ENCODE measurements at places on chromosomes 6 and 20.

GRCh38 chr6:125107896-125108295 is 45.7 kb upstream of the TPD52L1 start:
- no peak for DNase-seq

GRCh38 chr6:92892626-92893170 is 526.7 kb downstream of the EPHA7 start:
- DNase-seq, result no peak

DNA sequence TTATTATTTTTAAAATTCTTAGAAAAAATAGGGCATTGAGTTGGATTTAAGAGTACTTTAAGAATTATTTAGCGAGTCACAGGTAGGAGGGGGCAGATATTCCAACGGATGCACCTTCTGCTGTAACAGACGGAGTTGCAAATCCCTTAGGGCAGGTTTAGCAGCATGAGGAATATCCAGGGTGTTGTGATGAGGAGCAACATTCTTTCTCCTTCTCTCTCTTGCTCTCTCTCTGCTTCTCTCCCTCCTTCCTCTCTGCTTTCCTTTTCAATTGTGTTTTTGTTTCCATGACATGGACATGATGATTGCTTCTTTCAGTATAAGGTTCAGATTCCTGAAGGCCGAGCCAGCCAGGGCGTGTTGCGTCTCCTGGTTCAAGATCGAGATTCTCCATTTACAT is 28.9 kb downstream of the CDH26 start:
- DNase-seq, result no peak

GRCh38 chr6:19158586-19158985 is 678.6 kb upstream of the ID4 start:
- DNase-seq, result no peak

- no peak for DNase-seq
Observed at GRCh38 chr6:163438298-163438939, 23.9 kb downstream of the QKI start.

DNA sequence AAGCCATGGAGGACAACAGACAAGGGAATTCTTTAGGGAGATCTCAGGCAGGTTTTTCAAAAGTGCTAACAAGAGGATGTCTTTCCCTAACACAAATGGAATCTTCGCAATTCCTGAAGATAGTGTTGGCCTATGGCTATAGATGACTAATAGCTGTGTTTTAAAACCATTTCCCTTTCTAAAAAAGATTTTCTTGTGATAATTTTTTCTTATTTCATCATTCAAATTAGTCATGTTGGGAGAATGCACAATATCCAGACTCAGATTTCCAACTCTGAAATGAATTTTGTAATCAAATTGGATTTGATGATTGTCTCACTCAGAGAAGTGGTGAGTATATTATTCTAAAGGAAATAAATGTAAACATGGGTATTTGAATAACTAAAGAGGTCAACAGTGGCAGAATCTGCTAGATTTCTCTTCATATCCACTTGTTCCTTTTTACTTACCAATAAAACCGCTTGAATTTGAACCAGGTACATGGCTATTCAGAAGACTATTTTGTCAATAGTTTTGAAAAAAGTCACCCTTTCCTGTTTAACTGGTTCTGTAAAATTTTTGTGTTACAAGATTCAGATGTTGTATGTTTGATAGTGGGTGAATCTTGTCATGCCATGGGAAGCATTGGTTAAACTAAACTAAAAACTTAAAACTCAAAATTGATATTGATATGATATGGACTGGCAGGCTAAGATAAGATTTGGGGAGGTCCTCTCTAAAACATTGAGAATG is 1223.7 kb upstream of the EYS start:
- no peak for DNase-seq

- no peak for DNase-seq
Observed at GRCh38 chr6:152453421-152453820, 183.7 kb downstream of the SYNE1 start.

- no peak for DNase-seq
Observed at GRCh38 chr6:17417817-17418216, 24.4 kb downstream of the CAP2 start.

GRCh38 chr6:40962241-40962640 is 76.8 kb downstream of the UNC5CL start:
- DNase-seq, result no peak

DNA sequence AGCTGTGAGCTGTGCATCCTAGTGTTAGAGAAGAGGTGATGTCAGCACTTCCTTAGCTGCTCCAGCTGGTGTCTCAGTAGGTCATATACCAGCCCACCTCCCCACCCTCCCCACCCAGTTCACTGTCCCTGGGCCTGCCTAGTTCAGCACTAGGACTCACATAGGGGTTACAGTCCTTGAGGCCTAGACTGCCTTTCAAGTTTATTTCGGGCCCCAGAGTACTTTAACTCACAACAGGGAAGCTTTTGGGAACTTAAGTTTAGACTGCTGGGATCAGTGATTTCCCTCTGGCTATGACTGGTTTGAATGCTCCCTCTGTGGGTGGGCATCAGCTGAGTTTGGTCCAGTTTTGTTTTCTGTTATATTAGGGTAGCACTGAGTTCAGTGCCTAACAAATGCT is 139.2 kb upstream of the MMS22L start:
- no peak for DNase-seq

GRCh38 chr6:159609652-159610178 is 83.3 kb downstream of the SOD2 start:
- DNase-seq, result no peak

DNA sequence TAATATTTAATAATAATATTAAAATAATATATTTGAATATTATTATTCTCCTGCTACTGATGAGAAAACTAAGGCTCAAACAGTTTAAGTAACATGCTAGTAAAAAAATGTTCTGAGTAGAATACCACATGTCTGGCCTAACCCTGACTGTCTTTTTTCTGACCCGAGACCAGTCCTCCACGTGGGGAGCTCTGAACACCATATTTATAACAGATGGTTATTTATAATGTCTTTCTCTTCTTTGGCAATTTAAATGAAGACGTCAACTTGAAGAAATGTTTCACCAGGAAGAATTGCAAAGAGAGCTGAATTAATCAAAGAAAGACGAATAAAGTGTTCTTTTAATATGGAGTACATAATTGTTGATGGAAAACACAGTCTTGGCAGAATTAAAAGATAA is 82.0 kb downstream of the SLC22A3 start:
- DNase-seq, result no peak

DNA sequence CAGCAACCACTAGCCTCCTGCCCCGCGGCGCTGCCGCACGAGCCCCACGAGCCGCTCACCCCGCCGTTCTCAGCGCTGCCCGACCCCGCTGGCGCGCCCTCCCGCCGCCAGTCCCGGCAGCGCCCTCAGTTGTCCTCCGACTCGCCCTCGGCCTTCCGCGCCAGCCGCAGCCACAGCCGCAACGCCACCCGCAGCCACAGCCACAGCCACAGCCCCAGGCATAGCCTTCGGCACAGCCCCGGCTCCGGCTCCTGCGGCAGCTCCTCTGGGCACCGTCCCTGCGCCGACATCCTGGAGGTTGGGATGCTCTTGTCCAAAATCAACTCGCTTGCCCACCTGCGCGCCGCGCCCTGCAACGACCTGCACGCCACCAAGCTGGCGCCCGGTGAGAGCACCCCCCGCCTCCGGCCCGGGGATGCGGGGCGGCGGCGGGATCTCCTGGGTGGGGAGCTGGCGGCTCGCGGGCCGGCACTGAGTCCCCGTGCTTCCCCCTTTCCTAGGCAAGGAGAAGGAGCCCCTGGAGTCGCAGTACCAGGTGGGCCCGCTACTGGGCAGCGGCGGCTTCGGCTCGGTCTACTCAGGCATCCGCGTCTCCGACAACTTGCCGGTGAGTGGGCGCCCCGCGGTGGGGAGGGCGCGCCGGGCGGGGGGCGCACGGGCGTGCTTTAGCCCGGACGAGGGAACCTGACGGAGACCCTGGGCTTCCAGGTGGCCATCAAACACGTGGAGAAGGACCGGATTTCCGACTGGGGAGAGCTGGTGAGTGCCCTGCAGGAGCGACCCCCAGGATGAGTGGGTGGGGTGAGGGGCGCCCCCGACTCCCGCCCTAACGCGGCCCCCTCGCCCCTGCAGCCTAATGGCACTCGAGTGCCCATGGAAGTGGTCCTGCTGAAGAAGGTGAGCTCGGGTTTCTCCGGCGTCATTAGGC is 585 bp downstream of the PIM1 start:
- DNase-seq, result no peak

- DNase-seq, result no peak
Observed at GRCh38 chr6:72524011-72524645, 97.7 kb upstream of the KCNQ5 start.

DNA sequence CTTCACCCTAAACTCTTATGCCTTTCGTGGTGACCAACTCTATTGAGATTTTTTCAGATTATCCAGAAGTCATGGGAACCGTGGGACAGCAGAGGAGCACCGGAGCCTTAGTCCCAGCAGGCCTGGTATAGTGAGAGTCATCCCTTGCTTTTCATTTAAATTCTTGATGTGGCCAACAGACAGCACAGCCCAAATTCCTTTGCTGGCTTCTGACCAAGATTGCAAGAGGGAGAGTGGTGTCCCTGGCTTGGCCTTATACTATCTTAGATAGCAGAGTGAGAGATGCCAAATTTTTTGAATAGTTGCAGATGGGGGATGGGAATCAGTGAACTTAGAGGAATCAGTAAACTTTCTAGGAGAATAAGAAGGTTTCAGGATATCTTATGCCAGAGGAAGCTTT is 7.8 kb downstream of the STX11 start:
- no peak for DNase-seq

DNA sequence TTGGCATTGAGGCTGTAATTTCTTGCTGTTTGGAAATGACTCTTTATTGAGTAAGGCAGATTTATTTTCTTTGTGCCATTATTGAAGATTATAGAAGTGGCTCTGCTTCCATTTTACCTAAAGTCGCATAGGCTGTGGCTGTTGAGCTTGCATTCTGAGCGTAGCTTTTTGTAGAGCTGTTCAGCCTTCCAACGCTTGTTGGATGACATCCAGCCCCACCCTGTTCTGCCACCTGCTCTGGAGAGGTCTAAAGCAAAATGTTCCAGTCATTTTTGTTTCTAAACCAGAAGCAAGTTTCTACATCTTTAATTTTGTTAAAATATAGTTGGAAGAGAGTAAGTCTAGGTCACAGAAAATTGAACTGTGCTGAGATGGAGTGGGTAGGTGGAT is 24.4 kb downstream of the UST start:
- DNase-seq, result no peak

GRCh38 chr6:137775227-137775626 is 91.8 kb upstream of the TNFAIP3 start:
- no peak for DNase-seq

DNA sequence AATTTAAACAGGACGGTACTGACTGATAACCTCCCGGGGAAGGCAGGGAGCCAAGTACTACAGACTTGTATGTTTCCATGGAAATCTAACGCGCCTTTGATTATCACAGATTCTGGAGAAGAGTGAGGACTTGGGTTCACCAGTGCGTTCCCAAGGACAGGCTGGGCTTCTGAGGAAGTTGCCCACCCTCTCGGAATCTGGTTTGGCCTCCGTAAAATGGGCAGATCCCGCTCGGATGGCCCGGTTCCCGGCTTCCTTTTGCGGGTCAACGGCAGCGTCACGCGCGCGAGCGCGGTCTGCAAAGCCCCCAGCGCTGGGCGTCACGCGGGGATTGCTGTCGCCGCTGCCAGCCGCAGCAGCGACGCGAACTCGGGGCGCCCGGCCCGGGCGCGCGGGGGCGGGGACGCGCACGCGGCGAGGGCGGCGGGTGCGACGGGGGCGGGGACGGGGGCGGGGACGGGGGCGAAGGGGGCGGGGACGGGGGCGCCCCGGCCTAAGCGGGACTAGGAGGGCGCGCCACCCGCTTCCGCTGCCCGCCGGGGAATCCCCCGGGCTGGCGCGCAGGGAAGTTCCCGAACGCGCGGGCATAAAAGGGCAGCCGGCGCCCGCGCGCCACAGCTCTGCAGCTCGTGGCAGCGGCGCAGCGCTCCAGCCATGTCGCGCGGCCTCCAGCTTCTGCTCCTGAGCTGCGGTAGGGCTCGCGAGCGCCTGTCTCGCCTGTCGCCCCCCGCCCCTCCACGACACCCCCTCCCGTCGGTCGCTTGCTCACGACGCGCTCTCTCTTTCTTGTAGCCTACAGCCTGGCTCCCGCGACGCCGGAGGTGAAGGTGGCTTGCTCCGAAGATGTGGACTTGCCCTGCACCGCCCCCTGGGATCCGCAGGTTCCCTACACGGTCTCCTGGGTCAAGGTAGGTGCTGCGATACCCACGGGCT is at the start of gene CD83:
TSS of gene CD83 (plus strand) at position 615 of the 933 bp plus-strand sequence. CDS start at position 655, 40 bp downstream.
- DNase-seq, result peak; percentile 68

DNA sequence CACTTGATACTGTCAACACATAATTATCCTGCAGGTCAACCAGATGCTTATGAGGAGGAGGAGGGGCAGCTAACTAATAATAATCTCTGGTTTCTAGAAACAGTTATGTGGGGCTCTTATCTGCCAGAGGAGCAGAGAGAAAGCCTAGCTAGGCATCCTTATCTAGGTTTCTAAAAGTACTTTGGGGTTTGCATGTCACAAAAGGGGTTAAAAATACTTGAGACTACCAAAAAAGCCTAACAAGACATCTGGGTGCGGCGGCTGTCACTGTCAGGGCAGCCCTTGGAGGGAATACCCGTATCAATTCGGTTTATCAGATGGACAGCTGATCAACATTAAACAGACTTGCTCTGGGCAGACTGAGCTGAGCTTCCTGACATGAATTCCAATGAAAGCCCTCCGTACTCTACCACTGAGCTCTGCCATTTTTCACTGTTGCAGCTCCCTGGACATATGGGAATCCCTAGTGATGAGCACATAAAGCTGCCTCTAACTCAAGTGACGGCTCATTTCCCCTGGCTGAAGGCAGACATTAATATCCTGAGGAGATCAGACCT is 166.6 kb downstream of the PDSS2 start:
- no peak for DNase-seq

DNA sequence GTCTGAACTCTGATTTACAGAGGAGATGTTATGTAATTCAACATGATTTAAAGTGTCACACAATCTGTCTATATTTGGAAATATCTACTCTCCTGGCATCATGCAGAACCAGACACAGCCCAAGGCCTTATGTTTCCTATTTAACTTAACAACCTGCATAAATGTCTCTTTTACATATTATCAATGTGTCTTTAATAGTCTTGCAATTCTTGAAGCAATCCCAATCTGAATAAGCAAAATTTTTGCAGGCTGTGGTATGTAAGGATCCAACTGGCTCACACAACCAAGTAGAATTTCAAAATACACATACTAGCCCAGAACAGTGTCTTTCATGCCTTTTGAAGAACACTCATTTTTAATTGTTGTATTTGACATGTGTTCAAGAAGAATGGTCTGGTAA is 443.2 kb downstream of the MAFB start:
- no peak for DNase-seq

DNA sequence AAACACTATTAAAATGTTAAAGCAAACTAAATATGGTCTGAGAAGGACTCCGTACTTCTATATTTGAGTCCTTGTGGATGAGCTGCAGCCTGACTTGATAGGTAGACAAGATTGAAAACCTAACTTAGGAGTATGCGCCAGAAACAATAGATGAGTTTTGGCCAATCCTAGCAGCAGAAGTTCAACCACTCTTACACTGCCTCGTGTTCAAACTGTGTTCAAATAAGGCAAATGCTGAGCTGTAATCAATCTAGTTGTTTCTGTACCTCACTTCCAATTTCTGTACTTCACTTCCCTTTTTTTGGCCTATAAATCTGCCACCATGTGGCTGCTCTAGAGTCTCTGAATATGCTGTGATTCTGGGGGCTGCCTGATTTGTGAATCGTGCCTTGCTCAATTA is 13.2 kb upstream of the SERINC1 start:
- DNase-seq, result no peak
